ENCODE measurements at places on chromosomes 1 and 21.

DNA sequence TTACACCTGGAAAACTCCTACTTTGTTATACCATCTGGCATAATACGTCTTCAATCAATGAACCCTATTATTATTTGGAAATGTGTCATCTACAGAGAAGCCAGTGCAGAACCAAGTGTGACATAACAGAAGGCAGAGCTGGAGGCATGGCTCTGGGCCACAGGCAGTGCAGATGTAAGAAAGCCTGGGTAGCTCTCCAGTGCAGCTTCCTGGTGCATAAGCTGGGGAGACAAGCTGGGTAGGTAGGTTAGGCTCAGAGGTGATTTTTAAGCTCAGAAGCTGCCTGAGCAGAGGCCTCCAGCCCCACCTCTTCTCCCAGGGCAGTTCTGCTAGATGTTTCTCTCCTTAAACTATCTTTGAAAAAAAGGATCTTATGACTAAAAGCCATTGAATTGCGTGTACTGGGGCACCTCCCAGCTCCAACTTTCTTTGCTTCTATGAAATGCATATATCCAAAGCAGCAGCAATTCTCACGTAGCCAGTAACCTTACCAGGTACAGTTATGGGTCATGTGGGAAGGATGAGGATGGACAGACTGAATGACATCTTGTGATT lies 30.7 kb downstream of the AKNAD1 start:
- no peak for DNase-seq

DNA sequence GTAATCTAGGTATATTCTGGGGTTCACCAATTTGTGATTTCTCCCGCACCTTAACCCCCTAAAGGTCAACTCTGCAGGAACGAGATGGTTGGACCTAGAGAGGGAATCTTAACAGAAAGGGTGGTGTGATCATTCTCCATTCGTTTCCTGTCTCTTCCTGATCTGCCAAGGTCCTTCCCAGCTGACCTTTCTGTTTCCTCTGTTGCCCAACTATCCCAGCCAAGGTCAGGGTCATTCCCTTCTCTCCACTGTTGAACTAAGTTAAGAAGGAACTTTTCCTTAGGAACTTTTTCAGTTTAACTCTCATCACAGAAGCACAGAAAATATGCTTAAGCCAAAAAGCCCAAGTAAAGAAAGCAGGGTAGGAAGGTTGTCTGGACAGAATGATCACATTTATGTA lies 49.3 kb downstream of the KAZN start:
- no peak for DNase-seq

DNA sequence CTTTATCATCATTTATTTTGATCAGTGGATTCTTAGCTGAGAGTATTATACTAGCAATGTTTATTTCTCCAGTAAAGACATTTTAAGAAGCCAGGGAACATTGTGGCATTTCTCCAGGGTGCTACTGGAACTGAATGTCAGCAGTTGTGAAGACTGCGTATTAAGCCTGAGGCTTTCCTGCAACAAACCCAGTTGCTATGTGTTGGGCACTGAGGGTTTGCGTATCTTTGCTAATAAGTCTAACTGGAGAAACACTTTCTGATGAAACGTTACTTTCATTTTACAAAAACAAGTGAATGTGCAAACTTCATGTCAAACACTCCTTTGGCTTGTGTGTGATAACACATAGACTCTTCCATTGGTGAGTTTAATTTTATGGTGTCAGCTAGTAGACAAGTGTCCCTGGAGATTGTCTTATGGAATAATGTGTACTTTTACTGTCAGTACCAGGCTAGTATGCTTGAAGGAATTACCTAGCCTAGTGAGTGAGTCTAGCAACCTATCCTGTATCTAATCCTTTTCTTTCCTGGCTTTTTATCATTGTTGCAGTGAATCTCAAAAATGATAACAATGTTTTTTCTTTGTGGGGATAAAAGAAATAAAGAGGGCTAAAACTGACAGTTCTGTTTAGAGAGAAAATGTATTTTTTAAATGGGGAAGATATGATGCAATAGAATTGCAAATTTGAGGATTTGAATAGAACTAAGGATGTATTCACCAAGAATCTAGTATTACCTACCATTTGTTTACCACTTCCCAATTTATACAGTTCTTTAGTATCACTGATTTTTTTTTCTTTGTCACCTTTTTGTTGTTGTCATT lies 70.1 kb downstream of the MTR start:
- no peak for DNase-seq

DNA sequence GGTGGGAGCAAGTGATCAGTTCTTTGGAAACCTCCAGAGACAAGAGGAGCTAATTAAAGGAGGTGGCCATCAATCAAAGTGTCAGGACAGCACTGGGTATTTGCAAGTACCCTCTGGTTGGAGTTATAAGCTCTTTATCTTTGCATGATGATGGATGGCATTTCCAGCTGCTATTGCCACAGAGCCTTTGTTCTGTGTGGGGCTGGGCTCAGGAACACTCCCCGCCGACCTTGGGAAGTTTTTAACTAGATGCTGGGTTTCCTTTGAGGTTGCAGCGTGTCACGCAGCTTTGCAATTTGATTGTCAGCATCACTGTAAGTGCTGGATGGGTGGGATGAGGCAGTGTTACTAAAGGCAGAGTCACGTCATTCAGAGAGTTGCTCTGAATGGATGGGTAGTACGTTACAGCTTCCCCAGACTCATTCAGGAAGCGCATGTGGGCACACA lies 68.9 kb downstream of the CNIH3 start:
- DNase-seq, result no peak

GRCh38 chr1:116494745-116495144 lies 76.1 kb downstream of the CD58 start:
- no peak for DNase-seq

DNA sequence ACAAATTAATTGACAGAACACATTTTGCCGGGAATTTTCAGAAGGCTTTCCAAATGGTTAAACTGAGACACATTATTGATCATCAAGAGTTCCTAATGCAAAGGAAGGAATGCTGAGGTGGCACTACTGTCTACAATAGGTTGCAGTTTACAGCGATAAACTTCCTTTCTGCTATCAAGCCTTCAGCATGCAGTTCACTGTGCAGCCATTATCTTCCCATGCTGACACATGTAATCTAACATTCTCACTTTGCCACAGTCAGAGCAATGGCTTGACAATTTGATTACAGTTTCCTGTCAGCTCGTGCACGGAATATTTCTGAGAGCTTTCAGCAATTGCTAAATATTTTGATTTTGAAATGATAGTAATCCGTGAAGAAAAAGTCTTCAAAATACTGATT lies 166.9 kb upstream of the PRMT6 start:
- DNase-seq, result no peak

GRCh38 chr1:62029704-62030103 lies 164.9 kb upstream of the L1TD1 start:
- DNase-seq, result no peak
